ENCODE measurements at places on chromosomes 13 and 19.

DNA sequence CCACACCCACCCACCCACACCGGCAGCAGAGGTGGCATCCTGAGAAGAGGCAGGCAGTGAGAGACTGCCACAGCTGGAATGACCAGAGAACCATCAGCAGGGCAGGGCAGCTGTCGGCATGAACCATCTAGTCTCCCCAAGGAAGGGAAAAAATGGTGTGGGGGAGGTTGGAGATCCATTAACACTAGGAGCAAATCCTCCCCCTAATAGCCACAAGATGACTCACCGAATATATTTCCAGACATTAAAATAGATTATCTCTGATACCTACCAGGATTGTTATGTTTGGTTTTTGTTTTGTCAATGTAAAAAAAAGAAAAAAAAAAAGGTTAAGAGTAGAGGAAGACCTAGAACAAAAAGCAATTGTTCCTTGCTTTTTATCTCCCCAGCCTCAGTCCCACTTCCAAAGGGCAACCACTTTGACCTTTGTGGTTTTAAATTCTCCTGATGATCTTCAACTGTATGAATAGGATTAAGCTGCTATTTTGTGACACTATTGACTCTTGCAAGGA lies 34.2 kb downstream of the THSD1 start:
- DNase-seq = no peak

- no peak for DNase-seq
Measured at GRCh38 chr19:8209462-8210378, 550 bp downstream of the CERS4 start.

GRCh38 chr13:106498158-106498557 lies 37.3 kb downstream of the EFNB2 start:
- no peak for DNase-seq

DNA sequence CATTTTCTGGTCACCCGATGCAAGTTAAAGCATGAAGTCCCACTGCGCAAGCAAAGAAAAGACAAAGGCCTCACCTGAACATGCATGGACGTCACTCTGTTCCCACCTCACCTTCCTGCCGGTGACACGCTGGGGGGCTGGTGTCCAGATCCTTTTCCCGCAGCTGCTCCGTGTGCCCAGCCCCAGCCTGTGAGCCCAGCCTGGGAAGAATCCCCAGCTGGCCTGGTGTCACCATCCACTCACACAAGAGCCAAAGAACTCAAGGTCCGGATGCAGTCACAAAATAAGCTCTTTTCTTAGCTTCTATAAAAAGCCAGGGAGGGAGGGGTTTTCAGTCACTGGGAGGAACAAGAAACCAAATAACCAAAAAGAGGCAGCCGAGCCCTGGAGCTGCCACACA lies 249.9 kb downstream of the COL4A1 start:
- DNase-seq = no peak

- DNase-seq = peak; percentile 67
Measured at GRCh38 chr19:49506575-49507105, 5.8 kb upstream of the FCGRT start.

- peak; percentile 74 for DNase-seq
Measured at GRCh38 chr13:40916207-40916998, 102.7 kb downstream of the ELF1 start.

GRCh38 chr19:30887042-30887441 lies 462.2 kb downstream of the TSHZ3 start:
- DNase-seq = no peak

DNA sequence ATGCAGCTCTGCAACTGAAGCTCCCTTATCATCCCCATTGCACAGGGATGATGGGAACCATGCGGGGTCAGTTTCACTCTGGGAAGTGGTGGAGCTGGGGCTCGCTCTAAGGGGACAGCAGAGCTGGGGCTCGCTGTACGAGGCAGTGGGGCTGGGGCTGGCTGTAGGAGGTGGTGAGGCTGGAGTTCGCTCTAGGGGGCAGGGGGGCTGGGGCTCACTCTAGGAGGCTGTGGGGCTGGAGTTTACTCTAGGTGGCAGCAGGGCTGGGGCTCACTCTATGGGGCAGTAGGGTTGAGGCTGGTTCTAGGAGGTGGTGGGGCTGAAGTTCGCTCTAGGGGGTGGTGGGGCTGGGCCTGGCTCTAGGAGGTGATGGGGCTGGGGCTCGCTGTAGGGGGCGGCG lies 99.1 kb downstream of the UQCRFS1 start:
- DNase-seq = no peak

DNA sequence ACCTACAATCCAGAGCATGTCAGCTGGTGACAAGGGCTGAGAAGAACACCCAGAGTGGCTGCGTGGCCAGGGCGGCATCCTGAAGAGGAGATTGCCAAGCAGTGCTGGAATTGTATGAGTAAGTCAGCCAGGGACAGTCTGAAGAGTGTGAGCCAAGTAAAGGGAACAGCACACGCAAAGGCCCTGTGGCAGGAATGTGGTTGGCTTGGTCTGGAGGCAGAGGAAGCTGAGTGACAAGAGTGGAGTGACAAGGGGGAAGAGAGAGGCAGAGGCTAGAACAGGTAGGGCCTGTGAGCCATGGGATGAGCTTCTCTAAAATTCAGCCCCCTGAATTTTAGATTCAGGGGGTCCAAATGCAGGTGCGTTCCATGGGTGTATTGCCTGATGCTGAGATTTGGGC lies 53.7 kb upstream of the UQCRFS1 start:
- no peak for DNase-seq

GRCh38 chr19:4537953-4538600 lies 1.8 kb downstream of the LRG1 start:
- no peak for DNase-seq

GRCh38 chr13:42702716-42703115 lies 78.7 kb upstream of the FAM216B start:
- no peak for DNase-seq

GRCh38 chr19:14515501-14516047 lies 2.6 kb downstream of the DNAJB1 start:
- DNase-seq = no peak

GRCh38 chr19:8421484-8422461 lies 8.7 kb downstream of the MARCHF2 start:
- DNase-seq = no peak

- DNase-seq = no peak
Measured at GRCh38 chr13:44015811-44016210, 136.1 kb downstream of the LACC1 start.

DNA sequence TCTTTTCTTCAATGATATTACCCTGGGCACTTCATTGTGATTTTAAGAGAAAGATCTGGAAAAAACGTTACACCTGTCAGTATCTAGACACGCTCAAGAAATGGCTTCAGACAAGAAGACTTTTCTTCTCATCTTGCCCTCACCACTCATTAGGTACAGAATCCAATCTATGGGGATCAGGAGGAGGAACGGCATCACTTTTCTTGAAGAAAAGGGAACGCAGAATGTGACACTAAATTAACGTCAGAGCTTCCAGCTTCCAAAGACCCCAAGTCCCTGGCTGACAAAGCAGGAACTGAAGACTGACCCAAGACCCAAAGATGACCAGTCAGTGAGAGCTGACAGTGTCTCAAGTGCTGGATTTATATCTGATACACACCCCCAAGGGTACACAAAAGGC lies 48.2 kb downstream of the BRD4 start:
- DNase-seq = no peak

DNA sequence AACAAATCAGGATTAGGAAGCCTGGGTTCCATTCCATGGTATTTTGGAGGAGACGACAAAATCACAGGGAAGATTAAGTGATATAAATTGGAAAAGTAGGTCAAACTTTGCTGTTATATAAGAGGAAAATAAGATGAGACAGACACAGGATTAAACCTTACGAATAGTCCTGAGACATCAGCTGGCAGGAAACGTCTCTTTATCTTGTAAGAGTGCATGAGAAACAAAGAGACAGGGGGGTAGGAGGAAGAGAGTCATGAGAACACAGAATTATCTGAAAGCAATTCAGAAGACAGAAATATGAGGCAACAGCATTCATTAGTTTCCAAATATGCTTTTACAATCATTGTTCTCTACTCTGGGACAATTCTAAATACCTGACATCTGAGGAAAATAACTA lies 310.6 kb upstream of the MIR17HG start:
- no peak for DNase-seq

DNA sequence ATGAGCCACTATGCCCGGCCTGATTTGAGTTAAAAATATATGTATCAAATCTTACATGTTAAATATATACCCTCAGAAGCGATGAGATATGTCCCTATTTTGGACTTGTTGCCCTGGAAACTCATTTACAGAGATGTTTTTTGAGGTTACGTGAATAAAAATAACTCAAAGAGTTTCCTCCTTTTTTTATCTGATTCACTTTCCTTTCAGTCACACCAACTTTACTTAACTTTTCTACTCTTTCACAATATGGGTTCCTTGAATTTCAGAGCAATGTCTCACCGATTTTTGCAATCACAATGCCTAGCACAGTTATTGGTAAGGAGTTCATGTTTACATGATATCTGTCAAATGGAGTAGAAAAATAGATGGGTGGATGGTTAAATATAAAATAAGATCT lies 2.3 kb downstream of the OR7C2 start:
- DNase-seq = peak; percentile 0

DNA sequence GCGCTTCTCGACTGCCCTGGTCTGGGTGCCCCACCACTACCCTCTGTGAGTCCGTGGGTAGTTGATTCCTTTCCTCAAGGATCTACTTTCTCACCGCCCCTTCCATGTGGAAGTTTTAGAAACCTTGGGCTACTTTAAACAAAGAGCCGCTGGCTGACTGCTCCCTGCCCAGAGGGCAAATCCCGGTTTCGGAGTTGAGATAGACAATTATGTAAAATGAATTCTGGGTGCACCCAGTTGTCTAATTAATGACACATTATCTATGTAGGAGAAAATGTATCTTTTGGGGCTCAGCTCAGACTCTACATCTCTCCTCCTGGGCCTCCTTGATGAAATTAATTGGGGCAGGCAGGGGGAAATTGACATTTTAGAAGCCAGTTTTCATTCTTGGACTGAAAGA lies 305.4 kb downstream of the UQCRFS1 start:
- DNase-seq = no peak

DNA sequence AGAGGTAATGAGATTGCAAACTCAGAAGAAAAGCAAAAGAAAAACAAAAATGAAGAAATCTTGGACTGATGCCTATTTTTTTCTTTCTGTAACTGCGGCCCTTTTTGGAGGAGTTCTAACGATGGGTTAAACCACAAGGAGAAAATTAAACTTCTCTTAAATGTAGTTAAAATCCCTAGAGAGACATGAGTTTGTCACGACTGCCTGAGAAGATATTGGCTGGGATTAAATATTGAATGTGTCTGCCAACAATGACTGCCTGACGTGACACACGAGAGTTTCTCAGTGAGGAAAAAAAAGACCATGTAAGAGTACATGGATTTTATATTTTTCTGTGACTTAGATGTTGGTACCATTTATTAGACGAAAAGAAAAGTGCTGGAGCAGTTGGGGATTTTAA lies 1013.4 kb downstream of the PCDH9 start:
- DNase-seq = no peak

GRCh38 chr13:59755632-59756290 lies 408.0 kb downstream of the DIAPH3 start:
- peak; percentile 34 for DNase-seq

DNA sequence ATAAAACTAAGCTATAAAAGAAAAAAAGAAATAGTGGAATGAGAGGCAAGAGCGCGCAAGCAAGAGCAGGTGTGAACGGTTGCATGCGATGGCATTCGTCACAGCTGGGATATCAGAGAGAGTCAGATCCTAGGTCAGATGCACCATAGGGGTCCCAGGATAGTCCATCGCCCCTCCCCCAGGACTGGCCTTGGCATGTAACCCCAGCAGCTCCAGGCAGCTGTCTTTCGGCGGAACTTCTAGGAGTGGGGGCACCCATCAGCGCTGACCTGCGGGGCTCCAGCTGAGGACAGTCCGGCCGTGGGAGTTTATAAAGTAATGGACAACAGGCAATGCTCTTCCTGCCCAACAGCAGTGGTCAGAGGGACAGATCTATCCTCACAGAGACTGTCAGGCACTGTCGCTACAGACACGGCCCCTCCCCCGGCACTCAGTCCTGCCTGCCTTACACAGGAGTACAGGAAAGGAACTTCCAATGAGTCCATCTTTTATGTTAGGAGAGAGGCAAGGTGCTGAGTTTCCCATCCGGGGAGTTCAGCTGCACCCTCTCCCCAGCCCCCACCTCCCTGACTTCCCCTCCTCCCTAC lies 1.4 kb downstream of the SIAH3 start:
- no peak for DNase-seq

DNA sequence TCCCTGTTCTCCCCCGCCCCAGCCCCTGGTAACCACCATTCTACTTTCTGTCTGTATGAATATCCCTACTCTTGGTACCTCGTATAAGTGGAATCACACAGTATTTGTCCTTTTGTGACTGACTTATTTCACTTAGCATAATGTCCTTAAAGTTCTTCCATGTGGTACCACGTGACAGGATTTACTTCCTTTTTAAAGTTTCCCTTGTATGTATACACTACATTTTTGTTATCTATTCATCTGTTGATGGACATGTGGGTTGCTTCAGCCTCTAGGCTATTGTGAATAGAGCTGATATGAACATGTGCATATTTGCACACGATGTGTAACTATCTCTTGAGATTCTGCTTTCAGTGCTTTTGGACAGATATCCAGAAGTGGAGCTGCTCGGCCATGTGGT lies 59.6 kb upstream of the GJB6 start:
- DNase-seq = no peak

GRCh38 chr19:5110546-5110945 lies 141.6 kb downstream of the KDM4B start:
- no peak for DNase-seq

GRCh38 chr19:55208880-55209692 lies at the start of gene PTPRH:
TSS of gene PTPRH (minus strand) at chr19:55209501. CDS start at chr19:55209433, 68 bp downstream.
- DNase-seq = no peak

GRCh38 chr19:42363614-42364346 lies 26.3 kb downstream of the CNFN start:
- no peak for DNase-seq

DNA sequence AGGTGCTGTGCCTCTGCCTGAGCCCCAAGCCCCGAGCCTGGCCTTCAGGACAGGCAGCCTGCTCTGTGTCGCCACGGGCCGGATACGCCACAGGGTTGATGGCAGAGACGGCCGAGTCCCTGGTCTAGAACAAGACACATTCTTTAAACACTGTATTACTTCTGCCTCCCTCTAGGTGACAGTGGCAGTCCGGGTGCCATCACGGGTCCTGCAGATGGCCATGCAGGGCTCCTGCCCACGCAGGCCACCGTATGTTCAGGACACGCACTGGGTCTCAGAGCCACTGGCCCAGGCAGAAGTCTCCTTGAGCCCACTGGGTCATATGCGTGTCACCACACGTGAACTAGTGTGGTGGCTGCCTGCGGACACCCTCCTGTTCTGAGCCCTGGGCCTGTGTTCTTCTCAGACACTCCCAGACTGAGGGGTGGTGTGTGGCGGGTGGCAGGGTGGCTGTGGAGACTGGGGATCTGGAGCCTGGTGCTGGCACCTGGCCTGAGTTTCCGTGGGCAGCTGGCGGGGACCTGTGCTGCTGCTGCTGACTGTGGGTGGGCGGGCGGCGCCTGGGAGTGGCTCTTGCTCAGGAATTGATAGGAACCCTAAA lies 4.4 kb downstream of the PLEKHJ1 start:
- DNase-seq = no peak

All from foreskin fibroblast (primary cell).